ENCODE measurements at places on chromosomes 5 and 9.

DNA sequence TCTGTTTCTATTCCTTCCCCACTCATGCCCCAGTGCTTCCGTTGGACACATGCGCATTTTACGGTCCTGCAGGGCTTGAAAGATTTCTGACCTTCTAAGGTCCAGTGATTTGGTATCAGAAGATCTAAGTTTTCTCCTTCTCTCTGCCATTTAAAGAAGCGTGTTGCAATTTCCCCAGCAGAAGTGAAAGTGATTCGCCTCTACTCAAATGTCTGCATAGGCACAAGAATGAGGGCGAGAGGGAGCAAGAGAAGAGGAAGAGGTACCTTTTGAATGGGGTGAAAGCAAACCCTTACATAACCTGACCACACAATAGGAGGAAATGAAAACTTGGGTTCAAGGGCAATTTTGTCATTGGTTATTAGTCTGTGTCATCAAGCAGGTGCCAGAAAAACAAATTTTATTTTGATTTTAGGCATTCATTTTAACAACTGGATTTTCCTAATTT is 31.7 kb upstream of the NR3C1 start:
- no peak for DNase-seq

GRCh38 chr5:42596817-42597216 is 159.8 kb upstream of the CCDC152 start:
- DNase-seq: no peak

- DNase-seq: no peak
These were observed 32.6 kb downstream of the MAPK9 start for GRCh38 chr5:180259260-180259611.

DNA sequence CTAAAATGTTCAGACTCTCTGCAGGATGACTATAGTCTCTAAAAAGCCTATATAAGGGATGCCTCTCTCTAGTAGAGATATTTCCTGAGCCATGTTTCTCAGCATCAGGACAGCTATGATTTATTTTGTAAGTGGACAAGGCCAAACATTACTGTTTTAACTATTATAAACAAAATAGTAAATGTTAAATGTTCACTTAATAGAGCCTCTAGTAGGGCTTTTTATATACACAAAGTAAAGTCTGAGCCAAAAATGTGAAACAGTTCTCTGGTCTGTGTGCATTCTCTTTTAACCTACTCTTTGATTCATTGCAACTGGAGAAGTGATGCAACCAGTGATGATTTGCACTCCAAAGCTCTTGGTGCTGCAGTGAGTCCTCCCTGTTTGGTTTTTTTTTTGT is 220.5 kb downstream of the GDNF start:
- DNase-seq: peak; percentile 44

DNA sequence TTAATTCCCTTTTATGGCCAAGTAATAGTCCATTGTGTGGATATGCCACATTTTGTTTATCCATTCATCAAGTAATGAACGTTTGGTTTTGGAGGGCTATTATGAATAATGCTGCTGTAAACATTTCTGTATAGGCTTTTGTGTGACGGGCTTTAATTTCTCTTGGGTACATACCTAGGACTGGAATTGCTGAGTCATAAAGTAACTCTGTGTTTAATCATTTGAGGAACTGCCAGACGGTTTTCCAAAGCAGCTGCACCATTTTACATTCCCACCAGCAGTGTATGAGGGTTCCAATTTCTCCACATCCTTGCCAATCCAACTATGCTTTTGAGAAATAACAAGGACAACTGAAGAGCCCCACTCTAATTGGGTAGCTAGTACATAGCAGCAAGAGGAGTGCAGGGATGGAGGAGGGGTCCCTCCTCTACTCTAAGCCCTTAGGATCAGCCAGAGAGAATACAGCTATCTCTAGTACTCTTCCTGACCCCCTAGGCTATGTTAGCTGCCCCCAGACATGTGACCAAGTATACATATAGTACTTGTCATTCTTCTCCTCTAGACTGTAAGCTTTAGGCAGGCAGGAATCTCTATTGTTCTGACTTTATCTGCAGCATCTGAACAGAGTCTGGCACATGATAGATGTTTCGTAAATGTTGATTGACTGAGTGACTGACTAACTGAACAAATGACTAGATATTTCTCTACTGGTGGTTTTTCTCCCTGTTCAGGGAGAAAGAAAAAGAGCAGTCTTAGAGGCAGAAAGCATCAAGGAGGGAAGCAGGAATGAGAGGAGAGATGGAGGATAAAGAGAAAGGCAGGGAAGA is 22.1 kb upstream of the MATR3 start:
- peak; percentile 50 for DNase-seq

DNA sequence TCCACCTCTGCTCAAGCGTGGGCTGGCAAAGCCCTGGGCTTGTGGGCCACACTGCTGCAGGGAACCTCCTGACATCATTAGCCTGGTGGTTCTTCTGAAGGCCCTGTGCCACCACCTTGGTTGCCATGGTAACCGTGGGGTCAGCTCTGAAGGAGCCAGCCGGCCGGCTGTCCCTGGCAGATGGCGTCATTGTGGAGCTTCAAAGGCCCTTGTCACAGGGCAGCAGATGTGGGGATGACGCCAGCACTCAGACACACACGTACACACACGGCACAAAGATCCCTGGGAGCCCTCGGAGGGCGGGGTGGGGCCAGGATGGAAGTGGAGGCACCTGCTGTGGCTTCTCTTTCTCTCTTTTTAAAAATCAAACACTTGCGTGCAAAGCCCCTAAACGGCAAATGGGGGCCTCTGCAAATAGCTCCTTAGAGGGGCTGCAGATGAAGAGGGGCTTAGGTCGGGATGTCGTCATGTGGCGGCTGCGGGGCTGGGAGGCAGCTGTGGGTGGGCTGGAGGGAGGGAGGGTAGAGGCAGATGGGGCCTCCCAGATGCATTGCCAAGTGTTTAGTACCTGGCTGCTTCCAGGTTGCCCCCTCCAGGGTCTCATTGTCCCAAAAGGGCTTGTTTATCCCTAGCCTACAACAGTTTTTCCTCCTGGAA is 19.5 kb upstream of the RPL26L1 start:
- no peak for DNase-seq

DNA sequence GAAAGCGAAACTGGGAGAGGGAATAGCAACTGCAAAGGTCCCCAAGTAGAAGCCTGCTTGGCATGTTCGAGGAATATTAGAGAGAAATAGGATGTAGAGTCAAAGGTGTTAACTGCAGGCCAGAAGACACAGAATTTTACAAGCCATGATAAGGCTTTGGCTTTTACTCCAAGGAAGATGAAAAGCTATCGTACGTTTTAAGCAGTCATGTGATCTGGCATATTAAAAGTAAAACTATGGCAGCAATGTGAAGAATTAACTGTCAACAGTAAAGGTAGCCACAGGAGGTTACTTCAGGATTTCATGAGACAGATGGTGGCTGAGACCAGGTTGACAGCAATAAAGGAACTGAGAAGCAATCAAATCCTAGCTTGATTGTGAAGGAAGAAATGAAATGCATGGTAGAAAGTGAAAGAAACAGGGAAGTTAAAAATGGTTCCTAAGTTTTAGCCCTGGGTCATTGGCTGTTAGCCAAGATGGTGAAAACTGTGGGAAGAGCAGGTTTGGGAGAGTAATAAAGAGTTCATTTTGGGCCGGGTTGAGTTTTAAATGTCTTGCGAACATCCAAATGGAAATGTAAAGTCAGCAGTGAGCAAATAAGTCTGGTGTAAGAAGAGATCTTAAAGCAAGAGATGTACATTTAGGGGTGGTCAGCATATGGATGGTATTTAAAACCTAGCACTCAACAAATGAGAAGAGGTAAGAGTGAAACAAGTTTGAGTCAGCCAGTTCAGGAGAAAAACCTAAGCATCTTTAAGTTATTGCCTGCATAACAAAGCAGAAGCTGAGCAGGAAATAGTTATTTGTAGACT is 20.3 kb upstream of the TTC33 start:
- no peak for DNase-seq

DNA sequence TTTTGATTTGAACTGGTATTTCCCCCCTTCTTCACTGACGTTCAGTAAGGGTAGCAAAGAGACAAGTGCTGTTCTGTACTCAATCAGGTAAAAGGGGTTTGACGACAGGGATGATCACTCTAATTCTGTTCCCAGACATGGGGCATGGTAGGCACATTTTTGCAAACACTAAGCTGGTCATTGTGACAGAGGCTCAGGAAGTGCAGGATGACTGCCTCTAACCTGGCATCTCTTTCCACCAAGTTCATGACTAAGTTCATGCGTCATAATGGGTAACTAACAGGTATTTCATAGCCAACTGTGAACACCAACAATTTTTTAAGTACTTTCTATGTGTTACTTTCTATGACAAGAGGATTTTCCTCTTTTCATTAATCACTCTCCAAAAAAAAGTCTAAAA is 166.5 kb downstream of the MAPKAP1 start:
- no peak for DNase-seq

- DNase-seq: no peak
These were observed 149.8 kb downstream of the MLLT3 start for GRCh38 chr9:20472342-20473045.

- DNase-seq: peak; percentile 92
These were observed 15.6 kb upstream of the CLK4 start for GRCh38 chr5:178642351-178642909.

DNA sequence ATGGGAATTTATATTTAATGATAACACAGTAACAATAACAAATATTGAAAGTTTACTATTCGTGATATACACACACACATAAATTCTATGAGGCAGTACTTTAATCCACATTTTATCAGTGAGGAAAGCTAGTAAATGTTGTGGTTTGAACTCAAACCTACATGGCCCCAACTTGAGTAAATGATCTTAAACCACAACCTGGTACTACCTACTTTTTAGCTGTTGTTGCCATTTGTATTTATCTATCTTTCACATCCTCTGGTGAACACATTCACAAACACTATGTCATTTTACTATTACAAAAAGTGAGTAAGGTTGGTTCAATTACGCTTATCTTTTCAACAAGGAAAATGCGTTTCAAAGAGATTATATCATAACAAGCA is 186.1 kb downstream of the SMC2 start:
- no peak for DNase-seq

GRCh38 chr5:140571105-140571504 is 6.5 kb downstream of the SLC35A4 start:
- DNase-seq: no peak

GRCh38 chr9:113625486-113625885 is 162.0 kb downstream of the RGS3 start:
- no peak for DNase-seq

- no peak for DNase-seq
These were observed at the start of gene CCNO for GRCh38 chr5:55232985-55233928. CCNO (minus strand) TSS chr5:55233608; CDS start chr5:55233523, 85 bp downstream.

- DNase-seq: no peak
These were observed 396 bp downstream of the GARIN3 start for GRCh38 chr5:157165668-157166067.

- no peak for DNase-seq
These were observed 146.1 kb downstream of the CAAP1 start for GRCh38 chr9:26746357-26747072.

GRCh38 chr5:116454417-116454927 is 120.2 kb downstream of the SEMA6A start:
- DNase-seq: peak; percentile 76

GRCh38 chr9:74407166-74407565 is 90.0 kb upstream of the RORB start:
- DNase-seq: no peak

DNA sequence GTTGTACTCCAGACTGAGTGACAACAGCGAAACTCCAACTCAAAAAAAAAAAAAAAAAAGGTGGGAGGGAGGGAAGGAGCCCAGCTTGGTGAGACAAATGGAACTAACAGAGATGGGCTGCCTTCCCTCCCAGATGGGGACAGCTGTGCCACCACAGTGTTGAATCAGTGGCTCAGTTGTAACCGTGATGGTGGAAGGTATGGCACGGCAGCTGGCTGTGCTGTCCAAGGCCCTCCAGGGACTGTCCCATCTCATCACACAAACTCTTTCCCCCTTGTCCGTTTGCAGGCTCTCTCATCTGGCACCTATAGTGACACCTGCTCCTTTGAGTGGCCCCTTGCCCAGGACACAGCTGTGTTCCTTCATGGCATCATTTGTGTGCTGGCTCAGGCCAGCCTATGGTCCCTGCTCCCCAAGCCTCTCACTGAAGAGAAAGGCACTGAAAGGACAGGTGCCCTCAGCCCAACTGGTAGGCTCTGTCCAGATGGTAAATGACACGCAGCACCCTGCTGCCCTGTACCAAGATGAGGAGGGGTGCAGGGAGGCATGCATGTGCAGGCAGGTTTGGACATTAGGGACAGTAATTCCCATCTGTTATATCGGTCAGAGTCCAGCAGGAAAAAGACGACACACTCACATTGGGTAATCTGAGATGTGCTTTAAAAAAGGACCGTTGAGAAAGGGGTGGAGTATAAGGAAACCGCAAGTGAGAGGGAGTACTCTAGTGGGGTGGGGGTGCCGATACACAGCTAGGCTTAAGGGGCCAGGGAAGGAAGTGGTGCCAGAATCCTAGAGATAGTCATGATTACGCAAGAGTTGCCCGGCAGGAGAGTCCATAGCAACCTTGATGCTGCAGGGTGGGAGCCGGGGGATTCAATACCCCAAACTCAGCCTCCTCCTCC is 4.3 kb downstream of the SMIM33 start:
- DNase-seq: no peak
